WERI-Rb-1 (cell line): ENCODE measurements at places on chromosomes 3 and 15.

GRCh38 chr3:97822359-97822775 is 556 bp downstream of the CRYBG3 start:
- peak; percentile 37 for DNase-seq

DNA sequence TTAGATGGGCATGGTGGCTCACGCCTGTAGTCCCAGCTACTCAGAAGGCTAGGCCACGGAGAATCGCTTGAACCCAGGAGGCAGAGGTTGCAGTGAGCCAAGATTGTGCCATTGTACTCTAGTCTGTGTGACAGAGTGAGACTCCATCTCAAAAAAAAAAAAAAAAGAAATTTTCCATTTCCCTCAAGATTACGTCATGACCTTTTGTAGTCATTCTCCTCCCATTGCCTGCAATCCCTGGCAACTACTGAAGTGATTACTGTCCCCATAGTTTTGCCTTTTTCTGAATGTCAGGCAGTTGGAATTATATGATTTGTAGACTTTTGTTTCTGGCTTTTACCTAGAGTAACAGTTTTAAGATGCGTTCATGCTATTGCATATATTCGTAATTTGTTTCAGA is 28.0 kb downstream of the WDR76 start:
- DNase-seq, result no peak

DNA sequence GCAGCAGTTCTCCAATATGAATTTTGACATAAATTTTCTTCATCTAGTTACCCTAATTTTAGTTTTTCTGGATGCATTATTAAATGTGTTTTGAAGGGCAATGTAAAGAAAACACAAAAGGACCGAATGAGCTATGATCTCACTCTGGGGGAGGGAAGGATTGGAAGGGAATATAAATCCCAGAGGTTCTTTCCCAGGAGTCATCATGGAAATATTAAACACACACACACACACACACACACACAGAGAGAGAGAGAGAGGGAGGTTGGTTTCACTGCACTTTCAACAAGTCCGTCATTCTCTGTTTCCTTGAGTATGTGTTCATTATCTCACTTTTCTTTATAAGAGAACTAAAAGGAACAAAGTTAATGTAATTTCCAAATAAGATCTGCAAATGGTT is 70.7 kb upstream of the DCBLD2 start:
- no peak for DNase-seq

DNA sequence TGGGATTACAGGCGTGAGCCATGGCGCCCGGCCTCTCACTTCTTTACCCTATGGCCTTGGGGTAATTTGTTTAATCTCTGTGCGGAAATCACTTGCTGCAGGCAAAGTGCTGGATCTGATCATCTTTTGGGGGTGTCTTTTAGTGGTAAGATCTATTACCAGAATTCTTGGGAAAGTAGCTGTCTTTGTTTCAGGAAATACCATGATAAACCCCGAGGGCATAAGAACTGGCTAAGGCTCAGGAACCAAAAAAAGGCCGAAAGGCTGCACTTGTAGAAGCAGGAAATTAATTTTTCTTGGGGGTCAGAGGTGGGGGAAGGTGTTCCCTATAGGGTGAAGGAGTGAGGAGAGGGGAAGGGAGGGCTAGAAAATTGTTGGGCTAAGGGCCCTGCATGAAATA is 22.7 kb upstream of the IGF2BP2 start:
- no peak for DNase-seq

GRCh38 chr3:127096256-127097071 is 96.5 kb upstream of the PRR23E start:
- no peak for DNase-seq

DNA sequence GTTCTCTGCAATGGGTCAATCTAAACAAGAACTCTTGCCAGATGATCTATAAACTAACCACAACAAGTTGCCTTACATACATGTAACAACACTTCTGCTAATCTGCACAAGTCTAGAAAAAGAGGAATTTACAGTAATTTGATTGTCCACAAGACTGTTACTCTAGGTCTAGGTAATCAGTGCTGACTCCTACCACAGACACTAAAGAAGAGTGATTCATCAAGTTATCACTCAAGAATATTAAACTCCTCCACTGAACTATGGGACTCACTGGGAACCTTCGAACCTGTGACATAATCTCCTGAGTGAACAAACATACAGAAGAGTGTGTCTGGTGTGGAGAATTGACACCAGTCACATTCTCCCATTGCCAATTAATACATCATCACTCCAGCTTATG is 138.3 kb downstream of the ANXA2 start:
- DNase-seq, result no peak
